Body of pancreas (tissue), 4 donors: ENCODE measurements at places on chromosomes 13 and 19. TPM values are rescaled to one million over a fixed set of nuclear protein-coding genes. Genes with fewer than 3 reads are reported as not detected.

GRCh38 chr19:15995536-15995935 lies 46.7 kb downstream of the OR10H4 start:
- peak; percentile 36 for DNase-seq

Gene DPF1
- not detected for total RNA-seq

GRCh38 chr13:110363010-110363409 lies 55.9 kb downstream of the COL4A2 start:
- DNase-seq, result no peak

- DNase-seq, result no peak
Observed at GRCh38 chr19:788983-789700, 8.1 kb upstream of the PTBP1 start.

Gene ZNF506
- total RNA-seq, result 30.0 TPM

DNA sequence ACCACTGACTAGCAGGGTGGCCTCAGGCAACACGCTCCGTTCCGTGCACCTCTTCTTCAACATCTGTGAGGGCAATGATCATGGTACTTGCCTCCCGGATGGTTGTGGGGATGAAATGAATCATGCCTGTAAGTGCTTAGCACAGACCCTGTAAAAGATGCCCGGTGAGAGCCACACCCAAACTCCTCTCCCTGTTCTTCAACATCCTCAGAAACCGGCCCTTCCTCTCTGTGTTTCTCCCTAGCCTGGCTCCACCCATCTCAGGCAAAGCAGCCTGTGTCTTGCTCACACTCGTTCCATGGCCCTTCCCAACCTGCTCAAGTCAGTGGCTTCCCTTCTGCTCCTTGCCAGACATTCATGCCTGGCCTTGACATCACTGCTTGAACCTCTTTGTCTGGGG lies 5.8 kb upstream of the DMKN start:
- DNase-seq, result no peak

Gene ZNF439
- total RNA-seq, result 7.9 TPM

Gene ZNF442
- total RNA-seq, result 2.9 TPM

GRCh38 chr13:36665630-36666029 lies 8.2 kb upstream of the SERTM1 start:
- no peak for DNase-seq

- DNase-seq, result no peak
Observed at GRCh38 chr13:94704377-94705080, 7.8 kb downstream of the SOX21 start.

DNA sequence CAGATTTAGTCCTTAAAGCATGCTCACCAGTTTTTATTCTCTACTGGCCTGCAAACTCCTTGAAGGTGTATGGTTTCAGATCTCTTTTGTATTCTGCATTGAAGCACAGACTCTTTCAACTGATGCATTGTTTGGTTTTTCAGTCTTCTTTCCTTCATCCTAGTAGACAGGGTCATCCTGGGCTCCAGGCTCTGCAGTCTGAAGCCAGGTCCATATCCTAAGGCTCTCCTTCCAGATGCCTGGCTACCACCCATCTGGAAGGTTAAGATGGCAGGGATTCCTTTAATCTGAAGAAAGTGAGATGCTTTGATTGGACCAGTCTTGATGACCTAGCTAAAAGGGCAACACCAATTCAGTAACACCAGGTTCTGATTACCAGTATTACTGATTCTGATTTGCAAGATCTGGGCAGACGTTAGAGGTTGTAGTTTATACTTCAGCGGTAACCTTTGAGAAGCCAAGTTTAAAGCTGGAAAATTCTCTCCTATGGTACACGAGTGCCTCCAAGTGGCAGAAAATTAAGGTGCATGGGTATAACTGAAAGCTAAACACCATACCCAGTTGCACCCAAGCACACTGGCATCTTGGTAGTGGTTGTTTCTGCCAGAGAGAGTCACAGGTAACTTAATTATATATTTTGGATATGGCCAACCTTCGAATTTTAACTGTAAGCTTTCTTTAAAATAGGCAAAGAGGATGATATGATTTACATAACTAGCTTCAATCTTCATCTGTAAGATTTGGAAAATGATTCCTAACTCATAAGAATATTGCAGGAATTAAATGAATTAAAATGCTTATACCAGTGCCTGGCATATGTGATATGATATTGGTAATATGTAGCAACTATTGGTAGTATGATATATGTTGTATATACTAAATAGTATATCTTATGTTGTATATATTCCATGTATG lies 1651.9 kb upstream of the MIR17HG start:
- peak; percentile 45 for DNase-seq

GRCh38 chr19:22422211-22422610 lies at the start of gene ZNF98:
Gene ZNF98, minus strand, starts transcription at chr19:22422346. Its CDS starts 122 bp downstream, at chr19:22422224.
- peak; percentile 68 for DNase-seq
